ENCODE measurements at places on chromosomes 5 and 9.

DNA sequence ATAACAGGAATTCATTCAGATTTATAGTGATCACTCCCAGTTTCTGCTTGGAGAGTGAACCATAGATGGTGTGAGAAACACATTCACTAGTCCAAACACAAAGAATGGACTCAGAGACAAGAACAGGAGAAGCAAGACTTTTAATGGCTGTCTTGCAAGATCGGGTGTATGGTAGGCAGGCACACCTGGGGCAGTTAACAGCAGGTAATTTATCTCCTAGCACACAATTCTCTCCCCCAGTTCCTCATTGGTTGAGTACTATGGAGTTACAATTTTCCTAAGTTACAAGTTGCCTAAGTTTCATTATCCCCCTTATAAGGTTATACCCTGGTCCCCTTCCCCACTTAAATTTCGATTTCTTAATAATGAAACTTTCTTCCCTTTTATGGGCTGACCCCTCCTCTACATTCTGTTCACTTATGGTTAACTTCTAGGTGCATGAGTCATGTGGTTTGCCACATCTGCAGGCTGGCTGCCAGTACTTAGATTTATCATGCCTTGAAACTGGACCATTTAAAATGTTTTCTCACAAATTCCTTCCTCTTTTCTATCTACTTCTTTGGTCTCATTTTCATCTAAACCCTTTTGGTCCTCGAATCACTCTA, 623.3 kb downstream of the HINT1 start:
- DNase-seq, result no peak

GRCh38 chr5:38783011-38783561, 62.7 kb upstream of the OSMR start:
- no peak for DNase-seq

- DNase-seq, result no peak
These were observed 130.9 kb downstream of the CCDC192 start for GRCh38 chr5:127834094-127834531.

DNA sequence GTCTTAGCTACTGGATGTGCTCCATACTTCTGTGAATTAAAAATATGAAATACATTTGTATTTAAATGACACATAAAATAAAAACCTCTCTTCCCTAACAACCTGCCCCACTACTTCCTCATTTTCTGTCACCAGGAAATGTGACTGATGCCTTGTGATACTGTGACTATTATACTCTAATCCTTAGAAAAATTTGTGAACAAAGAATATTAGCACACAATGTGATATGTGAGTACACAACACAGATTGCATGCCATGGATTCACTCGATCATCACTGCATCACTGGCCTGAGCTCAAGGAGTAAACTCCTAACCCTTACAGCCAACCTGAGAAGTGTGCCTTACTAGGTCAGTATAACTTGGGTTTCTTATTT, 281.0 kb downstream of the EFNA5 start:
- no peak for DNase-seq

Measured in stimulated activated CD4-positive, alpha-beta T cell treated with anti-CD3 and anti-CD28 coated beads, Interleukin-1b, Interleukin-23, amount 100 ng/mL, for 1 hour (primary cell).